CD4-positive, alpha-beta T cell (primary cell): ENCODE measurements at places on chromosomes 1 and 21. TPM values are rescaled to one million over a fixed set of nuclear protein-coding genes. Genes with fewer than 3 reads are reported as not detected.

SPATA1 gene
- 0.11 TPM for total RNA-seq

ARHGEF10L gene
- total RNA-seq: 0.11 TPM

PLXNA2 gene
- 0.77 TPM for total RNA-seq

FCER1G gene
- total RNA-seq: 2.0 TPM

- no peak overlapping the region for H3K4me3 ChIP-seq
- DNase-seq: no peak
- no peak overlapping the region for H3K27ac ChIP-seq
- no peaks in the 10 kb centered on the region for H3K4me1 ChIP-seq
- H3K36me3 ChIP-seq: no peaks in the 10 kb centered on the region
- H3K27me3 ChIP-seq: no peaks in the 10 kb centered on the region
Measured at GRCh38 chr1:166122873-166123466, 43.8 kb downstream of the FAM78B start.

DNA sequence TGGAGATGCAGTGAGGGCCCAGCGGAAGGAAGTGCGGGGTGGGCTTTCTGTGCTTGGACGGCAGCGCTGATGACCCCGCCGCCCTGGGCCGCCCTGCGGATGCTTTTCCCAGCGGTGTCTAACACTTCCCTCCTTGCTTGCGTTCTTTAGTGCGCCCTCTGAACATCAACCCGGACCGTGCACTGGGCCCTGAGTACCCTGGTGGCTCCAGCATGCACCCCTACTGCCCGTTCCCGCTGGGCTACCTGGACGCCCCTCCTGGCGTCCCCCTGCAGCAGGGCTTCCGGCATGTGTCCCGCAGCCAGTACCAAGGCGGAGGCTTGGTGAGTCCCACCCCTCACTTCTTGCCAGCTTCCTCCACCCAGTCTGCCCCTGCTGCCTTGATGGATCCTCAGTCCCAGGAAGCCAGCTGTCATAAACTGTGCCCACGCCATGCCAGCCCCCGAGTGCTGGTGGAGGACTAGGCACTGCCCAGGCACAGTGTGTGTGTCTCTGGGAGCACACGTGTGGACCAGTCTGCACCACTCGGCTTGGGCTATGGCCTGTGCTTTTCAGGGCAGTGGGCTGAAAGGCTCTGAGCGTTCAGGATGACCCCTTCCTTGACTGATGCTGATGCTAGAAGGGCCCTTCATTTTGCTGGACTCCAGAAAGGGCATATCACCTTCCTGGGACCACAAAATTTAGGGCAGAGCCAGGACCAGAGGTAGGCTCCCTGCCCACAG lies 2.3 kb downstream of the DMRTB1 start:
- DNase-seq: no peak
- H3K4me3 ChIP-seq: no peak overlapping the region
- no peaks in the 10 kb centered on the region for H3K4me1 ChIP-seq
- no peaks in the 10 kb centered on the region for H3K27me3 ChIP-seq
- no peak overlapping the region for H3K27ac ChIP-seq
- no peaks in the 10 kb centered on the region for H3K36me3 ChIP-seq

- H3K27ac ChIP-seq: no peak overlapping the region
- H3K4me3 ChIP-seq: no peak overlapping the region
- no peaks in the 10 kb centered on the region for H3K27me3 ChIP-seq
- H3K4me1 ChIP-seq: no peaks in the 10 kb centered on the region
Measured at GRCh38 chr1:177798614-177799013, 171.2 kb downstream of the SEC16B start.

GRCh38 chr1:6322161-6322560 lies 61.3 kb upstream of the GPR153 start:
- H3K27me3 ChIP-seq: no peaks in the 10 kb centered on the region
- no peak overlapping the region for H3K27ac ChIP-seq
- H3K36me3 ChIP-seq: peaks cover 7% of the 10 kb centered on the region
- DNase-seq: no peak
- H3K4me1 ChIP-seq: no peaks in the 10 kb centered on the region
- no peak overlapping the region for H3K4me3 ChIP-seq

GRCh38 chr1:224497714-224498573 lies 63.3 kb upstream of the WDR26 start:
- no peak overlapping the region for H3K4me3 ChIP-seq
- no peaks in the 10 kb centered on the region for H3K36me3 ChIP-seq
- H3K4me1 ChIP-seq: peaks cover 14% of the 10 kb centered on the region
- no peaks in the 10 kb centered on the region for H3K27me3 ChIP-seq
- peak; percentile 62 for DNase-seq
- H3K27ac ChIP-seq: peak overlapping the region; percentile 35

GRCh38 chr1:47396671-47397196 lies 19.4 kb upstream of the FOXE3 start:
- H3K4me3 ChIP-seq: no peak overlapping the region
- no peak for DNase-seq
- H3K27me3 ChIP-seq: peaks cover 8% of the 10 kb centered on the region
- H3K36me3 ChIP-seq: no peaks in the 10 kb centered on the region
- no peaks in the 10 kb centered on the region for H3K4me1 ChIP-seq
- no peak overlapping the region for H3K27ac ChIP-seq

- DNase-seq: no peak
- H3K4me3 ChIP-seq: no peak overlapping the region
- H3K27ac ChIP-seq: no peak overlapping the region
- peaks cover 3% of the 10 kb centered on the region for H3K36me3 ChIP-seq
Measured at GRCh38 chr1:54273092-54273794, 73.3 kb downstream of the MRPL37 start.

DNA sequence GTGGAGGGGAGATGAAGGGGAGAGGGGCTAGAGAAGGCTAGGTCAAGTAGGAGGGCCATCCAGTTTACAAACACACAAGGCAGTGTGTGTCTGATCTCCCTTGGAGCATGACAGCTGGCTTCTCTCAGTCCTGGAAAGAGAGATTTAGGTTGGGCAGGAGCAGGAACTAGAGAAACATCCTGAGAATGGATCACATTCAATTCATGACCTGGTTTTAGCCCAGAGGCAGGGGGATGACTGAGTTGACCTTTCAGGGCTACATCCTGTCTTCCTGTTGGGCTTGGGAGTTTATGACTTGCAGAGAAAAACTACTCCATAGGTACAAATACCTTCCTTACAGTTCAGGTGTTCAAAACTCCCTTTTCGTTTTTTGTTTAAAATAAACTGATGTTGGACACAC lies 97.0 kb downstream of the IGSF21 start:
- no peak overlapping the region for H3K27ac ChIP-seq
- peaks cover 7% of the 10 kb centered on the region for H3K27me3 ChIP-seq
- no peak for DNase-seq
- H3K4me3 ChIP-seq: no peak overlapping the region
- H3K4me1 ChIP-seq: no peaks in the 10 kb centered on the region

- no peak overlapping the region for H3K27ac ChIP-seq
- DNase-seq: no peak
- H3K27me3 ChIP-seq: no peaks in the 10 kb centered on the region
- no peak overlapping the region for H3K4me3 ChIP-seq
- no peaks in the 10 kb centered on the region for H3K36me3 ChIP-seq
Measured at GRCh38 chr1:45753248-45754037, 3.0 kb upstream of the IPP start.

- no peaks in the 10 kb centered on the region for H3K4me1 ChIP-seq
- no peaks in the 10 kb centered on the region for H3K36me3 ChIP-seq
- no peak for DNase-seq
- no peaks in the 10 kb centered on the region for H3K27me3 ChIP-seq
- no peak overlapping the region for H3K4me3 ChIP-seq
Measured at GRCh38 chr1:31215065-31215570, 24.6 kb downstream of the NKAIN1 start.

DNA sequence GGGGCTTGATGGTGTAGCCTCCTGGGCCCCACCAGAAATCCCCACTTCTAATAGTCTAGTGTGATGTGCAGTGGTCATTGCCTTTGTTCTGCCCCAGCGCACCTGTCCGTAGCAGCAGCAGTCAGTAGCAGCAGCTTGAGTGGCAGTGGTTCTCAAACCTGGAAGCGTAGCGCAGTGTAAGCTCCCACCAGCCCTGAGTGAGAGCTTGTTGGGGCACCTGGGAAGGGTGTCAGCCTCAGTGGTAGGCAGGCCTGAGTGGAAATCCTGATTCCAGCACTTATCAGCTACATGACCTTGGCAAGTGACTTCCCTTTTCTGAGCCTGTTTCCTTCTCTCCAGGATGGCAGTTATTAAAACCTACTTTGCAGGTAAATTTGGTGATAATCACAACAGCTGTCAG lies 41.6 kb upstream of the EPHA8 start:
- no peak overlapping the region for H3K4me3 ChIP-seq
- H3K27me3 ChIP-seq: no peaks in the 10 kb centered on the region
- no peak overlapping the region for H3K27ac ChIP-seq
- H3K36me3 ChIP-seq: peaks cover 91% of the 10 kb centered on the region
- H3K4me1 ChIP-seq: no peaks in the 10 kb centered on the region
- DNase-seq: no peak

GRCh38 chr1:5982276-5982675 lies 9.9 kb downstream of the NPHP4 start:
- H3K4me3 ChIP-seq: no peak overlapping the region
- no peaks in the 10 kb centered on the region for H3K4me1 ChIP-seq
- no peak overlapping the region for H3K27ac ChIP-seq
- H3K27me3 ChIP-seq: no peaks in the 10 kb centered on the region

DNA sequence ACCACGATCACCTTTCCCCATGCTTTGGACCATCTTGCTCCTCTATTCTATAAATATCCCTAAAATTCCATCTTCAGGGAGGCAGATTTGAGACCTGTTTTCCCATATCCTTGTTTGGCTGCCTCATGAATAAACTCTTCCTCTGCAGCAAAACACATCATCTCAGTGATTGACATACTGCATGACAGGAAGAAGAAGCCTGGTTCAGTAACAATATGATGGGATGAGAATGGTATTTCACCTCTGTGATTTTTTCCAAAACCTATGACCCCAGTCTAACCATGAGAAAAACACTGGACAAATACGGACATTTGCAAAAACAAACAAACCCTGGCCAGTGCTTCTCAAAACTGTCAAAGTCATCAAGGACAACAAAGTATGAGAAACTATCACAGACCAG lies 53.8 kb upstream of the ZSWIM5 start:
- no peaks in the 10 kb centered on the region for H3K4me1 ChIP-seq
- no peaks in the 10 kb centered on the region for H3K36me3 ChIP-seq
- no peak overlapping the region for H3K4me3 ChIP-seq
- H3K27ac ChIP-seq: no peak overlapping the region
- no peak for DNase-seq

DNA sequence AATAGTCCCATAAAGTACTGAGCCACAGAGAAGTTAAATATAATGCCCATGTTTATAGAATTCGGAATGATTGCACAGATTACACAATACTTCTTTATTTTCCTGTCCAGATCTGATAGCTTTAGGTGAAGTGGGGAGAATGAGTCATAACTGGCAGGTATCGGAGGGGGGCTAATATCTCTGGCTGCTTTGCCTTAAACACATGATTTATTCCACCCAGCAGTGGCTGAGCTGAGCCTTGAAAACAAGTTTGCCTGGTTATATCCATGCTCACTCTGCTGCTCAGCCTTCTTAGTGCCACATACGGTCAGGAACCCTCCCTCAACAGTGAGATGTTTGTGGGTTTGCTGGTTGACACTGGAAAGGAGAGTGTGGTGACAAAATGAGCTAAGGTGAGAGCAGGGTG lies 119.7 kb upstream of the ZNF648 start:
- H3K27ac ChIP-seq: no peak overlapping the region
- no peak overlapping the region for H3K4me3 ChIP-seq
- H3K4me1 ChIP-seq: no peaks in the 10 kb centered on the region
- H3K36me3 ChIP-seq: no peaks in the 10 kb centered on the region
- DNase-seq: no peak
- no peaks in the 10 kb centered on the region for H3K27me3 ChIP-seq

DNA sequence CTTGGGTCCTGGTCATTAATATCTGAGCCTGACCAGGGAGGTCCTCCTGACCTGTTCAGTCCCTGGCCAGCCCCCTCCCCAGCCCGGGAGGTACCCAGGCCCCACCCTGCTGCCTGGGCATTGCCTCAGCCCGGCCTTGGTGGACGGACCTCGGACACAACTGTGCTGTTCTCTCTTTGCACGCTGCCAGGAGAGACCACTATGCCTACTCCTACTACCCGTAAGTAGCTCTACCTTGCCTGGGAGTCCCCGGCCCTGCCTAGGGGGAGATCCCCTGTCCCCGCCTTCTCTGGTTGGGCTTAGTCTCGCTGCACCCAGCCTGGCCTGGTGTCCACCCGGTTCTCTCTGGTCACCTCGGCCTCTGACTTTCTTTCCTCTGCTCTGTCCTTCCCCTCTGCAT lies 53.2 kb downstream of the PTPRU start:
- no peak overlapping the region for H3K27ac ChIP-seq
- H3K4me3 ChIP-seq: no peak overlapping the region
- no peak for DNase-seq
- H3K27me3 ChIP-seq: no peaks in the 10 kb centered on the region
- no peaks in the 10 kb centered on the region for H3K4me1 ChIP-seq

GRCh38 chr21:36274128-36274527 lies 45.9 kb upstream of the MORC3 start:
- DNase-seq: no peak
- no peak overlapping the region for H3K4me3 ChIP-seq
- H3K27ac ChIP-seq: no peak overlapping the region
- H3K36me3 ChIP-seq: peaks cover 19% of the 10 kb centered on the region
- H3K4me1 ChIP-seq: no peaks in the 10 kb centered on the region

DNA sequence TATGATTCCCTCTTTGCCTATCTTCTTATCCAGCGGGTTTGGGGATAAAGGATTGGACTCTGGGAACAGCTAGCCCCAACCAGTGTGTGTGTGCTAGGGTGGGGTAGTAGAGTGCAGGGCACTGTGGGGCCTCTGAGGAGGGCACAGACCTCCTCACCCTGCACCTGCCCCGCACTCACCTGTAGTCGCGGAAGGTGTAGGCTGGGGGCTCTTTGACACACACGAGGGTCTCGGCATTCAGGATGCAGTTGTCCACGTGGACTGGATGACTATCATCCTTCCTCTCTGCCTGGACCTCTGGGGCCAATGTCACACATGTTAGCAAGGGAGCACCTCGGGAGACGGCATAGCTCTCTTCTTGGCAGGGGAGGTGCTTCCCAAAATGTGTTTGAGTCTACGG lies 8.0 kb upstream of the CLDN19 start:
- no peak overlapping the region for H3K27ac ChIP-seq
- H3K27me3 ChIP-seq: no peaks in the 10 kb centered on the region
- no peaks in the 10 kb centered on the region for H3K4me1 ChIP-seq
- peaks cover 55% of the 10 kb centered on the region for H3K36me3 ChIP-seq
- no peak overlapping the region for H3K4me3 ChIP-seq
- no peak for DNase-seq

DNA sequence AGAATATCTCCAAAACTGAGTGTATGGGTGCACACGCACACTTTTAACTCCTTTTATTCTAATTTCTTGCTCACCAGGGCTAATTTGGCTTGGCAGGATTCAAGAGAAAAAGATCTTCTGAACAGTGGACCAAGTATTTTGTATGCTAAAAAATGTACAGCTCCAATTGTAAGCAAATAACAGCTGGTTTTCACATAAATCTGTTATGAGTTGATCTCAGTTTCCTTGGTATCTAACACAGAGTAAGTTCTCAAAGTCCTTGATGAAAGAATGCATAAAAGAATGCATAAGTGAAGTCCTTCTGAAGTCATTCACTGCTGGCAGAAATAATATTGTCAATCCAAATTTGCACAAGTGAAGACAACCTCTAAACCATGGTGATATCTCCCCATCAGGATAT lies 213.0 kb downstream of the OMA1 start:
- H3K27ac ChIP-seq: no peak overlapping the region

GRCh38 chr1:151596166-151596953 lies 15.5 kb upstream of the SNX27 start:
- no peaks in the 10 kb centered on the region for H3K36me3 ChIP-seq
- H3K4me3 ChIP-seq: no peak overlapping the region
- H3K27me3 ChIP-seq: peaks cover 6% of the 10 kb centered on the region
- peaks cover 11% of the 10 kb centered on the region for H3K4me1 ChIP-seq
- H3K27ac ChIP-seq: no peak overlapping the region
- no peak for DNase-seq

- no peak for DNase-seq
- no peak overlapping the region for H3K27ac ChIP-seq
- peaks cover 12% of the 10 kb centered on the region for H3K27me3 ChIP-seq
- H3K4me1 ChIP-seq: no peaks in the 10 kb centered on the region
- no peak overlapping the region for H3K4me3 ChIP-seq
Measured at GRCh38 chr1:152968248-152968647, 2.2 kb upstream of the SPRR4 start.
